Stimulated activated CD4-positive, alpha-beta T cell treated with anti-CD3 and anti-CD28 coated beads, Interleukin-4, amount 100 ng/mL, for 1 hour (primary cell): ENCODE measurements at places on chromosomes 5 and 9.

DNA sequence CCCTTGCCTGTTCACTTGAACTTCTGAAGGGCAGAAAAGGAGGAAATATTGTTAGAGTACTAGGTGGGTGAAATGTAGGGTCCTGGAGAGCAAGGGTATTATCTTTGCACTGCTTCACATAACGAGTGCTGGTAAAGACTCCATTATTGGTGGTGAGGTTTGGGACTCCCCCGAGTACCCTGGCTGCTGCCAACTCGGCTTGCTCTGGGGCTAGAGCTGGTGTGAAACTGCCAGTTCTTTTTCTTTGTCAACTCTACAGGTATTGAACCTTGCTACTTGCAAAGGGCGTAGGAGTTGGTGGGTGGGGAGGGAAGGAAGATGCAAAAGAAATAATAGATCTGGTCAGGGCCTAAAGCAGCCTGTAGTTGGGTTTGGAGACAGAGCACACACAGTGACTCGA is 16.0 kb downstream of the MAST4 start:
- no peak for DNase-seq

GRCh38 chr9:76987594-76988200 is 31.8 kb upstream of the FOXB2 start:
- no peak for DNase-seq

DNA sequence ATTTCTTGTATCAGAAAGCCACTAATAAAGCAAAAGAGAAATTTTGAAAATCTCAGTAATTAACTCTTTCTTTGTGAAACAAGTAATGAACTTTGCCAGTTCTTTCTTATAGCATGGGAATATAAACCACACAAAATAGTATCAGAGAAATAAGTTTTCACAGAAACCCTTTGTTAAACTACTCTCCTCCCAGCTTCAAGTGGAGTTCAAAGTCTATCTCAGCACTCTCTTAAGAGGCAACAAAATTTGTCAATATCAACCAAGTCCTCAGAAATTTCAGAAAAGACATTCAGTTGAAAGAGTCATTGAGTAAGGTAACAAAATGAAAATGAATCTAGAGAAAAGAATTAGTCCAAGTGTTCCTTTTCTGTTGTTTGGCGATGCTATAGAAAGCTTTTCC is 89.3 kb downstream of the NTRK2 start:
- DNase-seq, result no peak

GRCh38 chr9:129898185-129898584 is 62.9 kb downstream of the USP20 start:
- DNase-seq, result no peak
